ENCODE measurements at places on chromosomes 11 and 22.

DNA sequence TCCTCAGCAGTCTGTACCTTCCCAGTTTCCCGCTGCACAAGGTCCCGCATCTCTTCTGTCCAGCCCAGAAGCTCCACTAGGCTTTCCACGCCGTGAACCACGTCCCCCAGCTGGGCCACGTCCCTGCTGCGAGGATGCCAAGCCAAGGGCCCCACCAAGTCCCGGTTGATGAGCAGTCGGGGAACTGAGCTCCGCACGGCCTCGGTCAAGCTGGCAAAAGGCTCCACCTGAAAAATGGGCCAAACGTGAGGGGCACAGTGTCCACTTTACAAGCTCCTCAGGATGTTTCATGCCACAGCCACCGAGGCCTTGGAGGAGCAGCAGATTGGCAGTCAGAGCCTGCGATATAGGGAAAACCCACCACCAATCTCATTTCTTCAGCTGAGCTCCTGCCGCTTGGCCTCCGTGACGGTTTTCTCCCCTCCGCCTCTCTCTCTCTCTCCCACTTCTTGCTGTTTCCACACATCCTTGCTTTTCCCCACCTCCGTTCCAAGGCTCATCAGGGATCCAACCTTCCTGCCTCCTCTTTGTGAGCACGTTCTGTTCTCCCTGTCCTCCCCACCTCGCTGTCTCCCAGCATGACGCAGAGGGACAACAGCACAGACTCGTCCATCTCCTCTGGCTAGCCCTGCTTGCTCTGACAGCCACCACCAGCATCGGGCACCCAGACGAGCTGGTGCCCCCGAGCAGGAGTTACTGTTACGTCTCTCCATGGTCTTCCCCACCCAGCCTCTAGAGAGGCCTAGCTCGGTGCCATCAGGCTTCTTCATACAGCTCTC lies 11.5 kb downstream of the RIC8A start:
- no peak for DNase-seq

GRCh38 chr11:62577046-62577714 lies 3.5 kb upstream of the EEF1G start:
- DNase-seq: no peak

GRCh38 chr11:101456812-101457211 lies 127.0 kb downstream of the TRPC6 start:
- DNase-seq: no peak

- DNase-seq: no peak
These were observed 120.5 kb downstream of the TEAD1 start for GRCh38 chr11:12794576-12795230.

DNA sequence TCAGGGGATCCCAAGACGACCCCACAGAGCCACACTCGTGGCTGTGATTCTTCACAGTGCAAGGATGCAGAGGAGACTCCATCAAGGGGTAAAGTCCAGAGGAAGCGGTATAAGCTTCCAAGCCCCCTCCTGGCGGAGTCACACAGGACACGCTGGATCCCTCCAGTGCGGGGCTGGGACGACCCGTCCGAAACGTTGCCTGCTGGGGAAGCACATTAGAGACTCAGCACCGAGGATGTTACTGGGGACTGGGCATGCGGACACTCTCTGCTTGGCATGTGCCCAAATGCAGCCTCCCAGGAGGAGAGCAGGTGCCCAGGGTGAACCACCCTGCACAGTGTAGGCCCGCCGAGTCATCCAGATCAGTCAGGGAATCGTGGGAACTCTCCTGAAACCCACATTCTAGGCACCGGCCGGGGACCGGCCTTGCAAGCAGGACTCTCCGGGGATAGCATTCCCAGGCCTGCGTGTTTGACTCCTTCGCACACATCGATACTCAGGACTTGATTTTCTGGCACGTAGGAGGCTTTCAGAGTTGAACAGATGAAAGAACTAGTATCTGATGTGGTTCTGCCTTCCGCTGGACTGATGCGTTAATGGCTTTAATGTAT lies 229.8 kb downstream of the TBC1D22A start:
- DNase-seq: no peak

GRCh38 chr11:64130618-64131017 lies 35.3 kb downstream of the MACROD1 start:
- DNase-seq: no peak

GRCh38 chr22:37267661-37268413 lies 14.5 kb upstream of the CYTH4 start:
- peak; percentile 87 for DNase-seq

Data from AML-193 (cell line).